Suppressor macrophage treated with lipopolysaccharide for 1 hour (primary cell): ENCODE measurements at places on chromosomes 7 and 10.
A peak's percentile ranks its signal among the peaks of the same experiment; 100 is the strongest.

DNA sequence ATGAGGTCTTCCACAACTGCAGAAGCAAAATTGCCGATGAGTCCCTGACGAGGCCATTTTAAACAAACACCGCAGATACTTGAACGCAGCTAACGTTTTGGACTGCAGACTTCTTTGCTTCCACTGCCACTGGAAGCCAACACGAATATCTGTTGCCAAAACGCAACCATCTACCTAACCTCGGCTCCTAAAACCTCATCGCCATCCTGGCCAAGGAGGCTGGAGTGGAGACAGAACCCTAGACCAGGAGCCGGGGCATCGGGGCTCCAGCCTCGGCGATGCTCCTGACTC, 493 bp downstream of the WDR91 start:
- DNase-seq, result peak; percentile 23

GRCh38 chr7:136023134-136023869, 46.1 kb upstream of the MTPN start:
- DNase-seq, result no peak

DNA sequence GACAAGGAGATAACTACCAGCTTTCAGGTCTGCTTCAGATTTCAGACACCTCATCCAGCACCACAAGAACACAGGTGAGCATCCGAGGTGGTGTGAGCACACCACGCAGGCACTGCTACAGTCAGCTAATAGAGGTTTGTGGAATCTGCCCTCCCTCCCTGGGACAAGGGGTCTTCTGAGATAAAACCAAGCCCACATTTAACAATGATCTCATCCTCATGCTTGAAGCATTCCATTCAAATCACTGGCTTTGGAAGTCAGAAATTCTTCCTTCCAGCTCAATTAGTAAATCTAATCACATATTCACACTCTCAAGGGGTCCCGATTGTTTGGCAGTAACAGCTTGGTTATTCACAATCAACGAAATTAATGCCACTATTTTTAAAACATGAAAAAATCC, 331.4 kb downstream of the ELMO1 start:
- no peak for DNase-seq

DNA sequence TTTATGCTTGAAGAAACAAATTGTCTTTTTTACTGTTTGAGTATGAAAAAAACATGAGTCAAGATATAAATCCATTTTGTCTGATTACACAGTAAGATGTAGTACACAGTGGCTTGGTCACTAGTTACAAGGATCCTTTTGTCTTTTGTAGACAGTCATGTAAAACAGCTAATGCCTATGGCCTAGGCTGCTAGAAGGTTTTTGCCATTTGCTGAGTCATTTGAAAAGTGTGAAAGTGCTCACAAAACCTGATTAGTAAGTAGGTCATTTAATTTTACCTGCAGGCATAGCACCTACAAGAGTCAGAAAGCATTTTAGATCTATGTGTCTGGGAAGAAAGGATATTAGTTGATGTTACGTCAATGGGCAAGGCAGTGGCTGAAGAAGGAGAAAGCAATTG, 819.4 kb downstream of the MAGI2 start:
- DNase-seq, result no peak

GRCh38 chr7:45149606-45150005, 8.0 kb upstream of the RAMP3 start:
- no peak for DNase-seq

DNA sequence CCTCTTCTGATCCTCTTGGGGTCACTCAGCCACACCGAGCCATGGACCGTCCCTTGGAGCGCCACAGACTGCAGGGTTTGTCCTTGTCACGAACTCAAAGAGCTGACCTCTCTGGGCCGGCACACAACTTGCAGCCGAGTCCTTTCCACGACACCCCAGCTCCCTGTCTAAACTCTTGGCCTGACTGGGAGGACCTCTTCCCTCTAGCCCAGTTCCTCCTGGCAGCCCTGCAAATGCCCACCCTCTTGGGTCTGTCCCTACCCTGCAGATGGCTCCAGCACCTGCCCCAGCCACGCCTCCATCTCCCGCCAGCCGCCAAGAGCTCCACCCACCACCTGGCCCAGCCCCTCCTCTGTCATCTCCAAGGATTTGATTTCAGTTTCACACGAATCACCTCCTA, 339.2 kb downstream of the DNAJB6 start:
- DNase-seq, result no peak

- no peak for DNase-seq
Measured at GRCh38 chr7:128454808-128455542, 703 bp upstream of the HILPDA start.

GRCh38 chr10:13978533-13979115, 352.1 kb downstream of the FRMD4A start:
- DNase-seq, result no peak

- peak; percentile 100 for DNase-seq
Measured at GRCh38 chr10:6171881-6172695, 30.6 kb upstream of the PFKFB3 start.

GRCh38 chr10:120195984-120196712, 260.9 kb upstream of the PLPP4 start:
- no peak for DNase-seq

- DNase-seq, result peak; percentile 48
Measured at GRCh38 chr10:112426111-112426510, 20.6 kb downstream of the ZDHHC6 start.

DNA sequence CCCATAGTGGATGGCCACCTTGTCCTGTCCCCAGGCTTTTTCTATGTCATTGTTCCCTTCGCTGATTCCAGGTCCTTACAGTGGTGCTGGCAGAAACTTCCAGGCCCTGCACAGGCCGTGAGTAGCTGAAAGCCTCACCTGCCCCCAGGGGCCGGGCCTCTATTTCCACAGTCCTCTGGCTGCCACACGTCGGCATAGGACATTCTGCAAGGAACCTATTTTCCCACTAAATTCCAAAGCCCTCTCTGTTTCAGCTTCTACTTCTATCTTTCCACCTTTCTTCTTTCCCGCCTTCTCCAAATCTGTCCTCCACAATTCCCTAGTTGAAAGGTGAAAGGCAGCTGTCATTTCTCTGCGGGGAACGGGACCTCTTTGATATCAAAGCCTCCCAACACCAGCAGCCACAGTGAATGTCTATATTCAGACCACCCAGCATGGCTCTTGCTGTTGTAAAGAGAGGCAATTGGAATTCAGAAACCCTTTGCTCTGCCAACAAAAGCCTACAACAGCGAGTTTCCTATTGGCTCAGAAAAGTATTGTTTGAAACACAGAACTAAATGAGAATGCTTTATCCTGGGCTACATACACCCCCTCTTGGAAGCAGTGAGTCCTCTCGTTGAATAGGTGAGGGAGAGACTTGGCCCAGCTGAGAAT, 607.7 kb downstream of the GALNT17 start:
- no peak for DNase-seq

- no peak for DNase-seq
Measured at GRCh38 chr7:33753881-33754525, 151.3 kb upstream of the BMPER start.

DNA sequence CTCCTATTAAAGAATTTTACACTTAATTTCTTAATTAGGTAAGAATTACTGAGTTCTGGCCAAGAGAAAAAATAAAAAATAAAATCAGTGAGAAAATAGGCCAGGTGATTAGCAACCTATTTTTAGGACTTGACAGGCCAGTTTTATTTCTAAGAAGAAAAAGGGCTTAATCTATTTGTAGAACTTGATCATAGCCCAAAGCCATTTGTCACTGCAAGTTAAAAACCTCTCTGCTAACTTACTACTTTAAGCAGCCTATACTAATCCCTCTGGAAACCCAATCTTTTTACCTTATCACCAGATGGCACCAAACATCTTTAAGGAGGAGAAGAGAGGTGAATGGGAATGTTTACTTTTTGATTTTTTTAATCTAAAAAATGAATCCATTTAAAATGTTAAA, 222.1 kb upstream of the RHOBTB1 start:
- no peak for DNase-seq

GRCh38 chr7:3321206-3321605, 20.2 kb downstream of the SDK1 start:
- DNase-seq, result no peak

GRCh38 chr7:44823255-44823781, 24.6 kb downstream of the H2AZ2 start:
- DNase-seq, result no peak

GRCh38 chr10:75959209-75959608, 527.8 kb downstream of the LRMDA start:
- no peak for DNase-seq

- no peak for DNase-seq
Measured at GRCh38 chr10:124649214-124649613, 95.0 kb downstream of the FAM53B start.

- DNase-seq, result peak; percentile 92
Measured at GRCh38 chr10:87861566-87861952, 1.8 kb downstream of the KLLN start.
